Panc1 (cell line): ENCODE measurements at places on chromosomes 2 and 18. TPM values are rescaled to one million over a fixed set of nuclear protein-coding genes. Genes with fewer than 3 reads are reported as not detected.

The CCDC178 gene
- not detected for total RNA-seq

The BOLA3 gene
- 69.7 TPM for total RNA-seq

GRCh38 chr2:37348155-37348554 lies 3.7 kb downstream of the QPCT start:
- H3K4me1 ChIP-seq: 0 out of 2 replicates have a peak, but pooled peaks cover 2% of the 10 kb centered on the region
- no peaks in the 10 kb centered on the region for H3K36me3 ChIP-seq
- no peak for DNase-seq
- no peak overlapping the region for H3K27ac ChIP-seq

GRCh38 chr2:241804326-241805229 lies 4.4 kb upstream of the NEU4 start:
- no peak overlapping the region for H3K4me3 ChIP-seq
- H3K36me3 ChIP-seq: no peaks in the 10 kb centered on the region
- peaks cover 25% of the 10 kb centered on the region for H3K4me1 ChIP-seq

DNA sequence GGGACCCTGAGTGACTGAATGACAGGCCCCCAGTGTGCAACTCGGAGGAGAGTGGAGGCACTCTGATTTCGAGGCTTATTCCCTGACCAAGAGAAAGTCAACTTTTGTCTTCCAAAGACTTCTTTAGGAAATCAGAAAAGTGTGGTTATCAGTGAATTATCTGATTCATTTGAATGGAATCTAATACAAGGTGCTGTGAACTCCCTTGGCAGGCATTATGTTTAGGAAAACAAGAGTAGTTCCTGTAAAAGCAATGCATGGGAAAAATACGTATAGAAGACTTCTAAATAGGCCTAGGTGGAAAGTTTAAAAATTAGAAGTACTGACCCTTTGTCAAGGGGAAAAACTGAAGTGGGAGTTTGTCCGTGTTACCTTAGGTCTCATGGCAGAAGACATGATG lies 269.4 kb downstream of the GBX2 start:
- no peak overlapping the region for H3K27ac ChIP-seq
- no peak overlapping the region for H3K4me3 ChIP-seq
- no peak for DNase-seq
- H3K4me1 ChIP-seq: no peaks in the 10 kb centered on the region
- no peaks in the 10 kb centered on the region for H3K27me3 ChIP-seq

GRCh38 chr2:58923869-58924268 lies 682.7 kb upstream of the FANCL start:
- no peaks in the 10 kb centered on the region for H3K36me3 ChIP-seq
- H3K27me3 ChIP-seq: no peaks in the 10 kb centered on the region
- DNase-seq: no peak
- H3K27ac ChIP-seq: no peak overlapping the region
- no peaks in the 10 kb centered on the region for H3K4me1 ChIP-seq

GRCh38 chr2:207224381-207224780 lies 58.6 kb upstream of the KLF7 start:
- DNase-seq: no peak
- no peak overlapping the region for H3K27ac ChIP-seq
- H3K4me1 ChIP-seq: no peaks in the 10 kb centered on the region
- no peaks in the 10 kb centered on the region for H3K27me3 ChIP-seq
- H3K36me3 ChIP-seq: no peaks in the 10 kb centered on the region

GRCh38 chr18:10055125-10055750 lies 141.4 kb downstream of the VAPA start:
- no peaks in the 10 kb centered on the region for H3K36me3 ChIP-seq
- no peak overlapping the region for H3K27ac ChIP-seq
- no peak for DNase-seq
